Stimulated activated CD4-positive, alpha-beta T cell treated with anti-CD3 and anti-CD28 coated beads, Interleukin-12 subunit alpha, Interleukin-12 subunit beta, amount 100 ng/mL, for 24 hours (primary cell): ENCODE measurements at places on chromosomes 3 and 15.

- DNase-seq = no peak
Measured at GRCh38 chr15:90058308-90058707, 44.0 kb downstream of the IDH2 start.

DNA sequence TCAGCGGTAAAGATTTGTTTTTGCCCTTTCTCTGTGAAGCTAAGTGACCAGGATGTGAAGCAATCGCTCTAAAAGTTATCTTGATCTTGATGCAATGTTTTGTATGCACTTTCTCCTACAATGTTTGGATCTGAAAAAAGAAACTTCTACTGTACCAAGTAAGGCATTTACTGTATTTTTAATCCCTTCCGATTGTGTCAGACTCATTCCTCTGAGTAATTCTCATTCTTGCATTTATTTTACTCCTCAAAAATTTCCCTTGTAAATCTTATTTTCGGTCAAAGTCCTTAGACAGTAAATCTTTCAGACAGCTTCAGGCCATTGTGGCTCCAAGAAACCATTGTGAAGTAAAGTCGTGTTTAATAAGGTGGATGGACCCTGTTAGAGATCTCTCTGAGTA lies 141.9 kb downstream of the TP63 start:
- DNase-seq = no peak

DNA sequence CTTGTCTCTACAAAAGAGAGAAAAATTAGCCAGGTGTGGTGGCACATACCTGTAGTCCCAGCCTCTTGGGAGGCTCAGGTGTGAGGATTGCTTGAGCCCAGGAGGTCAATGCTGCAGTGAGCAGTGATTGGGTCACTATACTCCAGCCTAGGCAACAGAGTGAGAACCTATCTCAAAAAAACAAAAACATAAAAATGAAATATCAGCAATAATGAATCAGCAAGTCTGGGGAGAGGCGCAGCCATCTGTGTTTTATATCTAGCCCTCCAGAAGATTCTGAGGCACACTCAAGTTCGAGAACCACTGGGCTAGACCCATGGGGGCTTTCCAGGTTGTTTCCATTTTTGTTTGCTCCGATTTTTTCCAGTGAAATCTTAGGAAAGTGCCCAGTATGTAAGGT lies 88.1 kb upstream of the BCL6 start:
- DNase-seq = no peak

- no peak for DNase-seq
Measured at GRCh38 chr3:45387171-45387570, 1.2 kb upstream of the LARS2 start.

- DNase-seq = no peak
Measured at GRCh38 chr3:187750006-187750512, 4.8 kb upstream of the BCL6 start.

- no peak for DNase-seq
Measured at GRCh38 chr3:44056446-44057240, 185.0 kb upstream of the TOPAZ1 start.

- DNase-seq = peak; percentile 35
Measured at GRCh38 chr3:127544192-127544802, 46.2 kb downstream of the TPRA1 start.

GRCh38 chr3:197019021-197019420 lies 10.6 kb downstream of the MELTF start:
- DNase-seq = no peak

- DNase-seq = no peak
Measured at GRCh38 chr3:43670635-43671522, 19.9 kb upstream of the ABHD5 start.

- no peak for DNase-seq
Measured at GRCh38 chr3:71497971-71498444, 85.5 kb downstream of the FOXP1 start.

GRCh38 chr3:51904034-51904823 lies 1.1 kb upstream of the IQCF1 start:
- DNase-seq = no peak

- DNase-seq = no peak
Measured at GRCh38 chr15:57216288-57216687, 160.0 kb upstream of the CGNL1 start.

GRCh38 chr15:93703092-93703739 lies 528.1 kb upstream of the MCTP2 start:
- no peak for DNase-seq

GRCh38 chr15:31435261-31435911 lies 108.8 kb downstream of the KLF13 start:
- peak; percentile 59 for DNase-seq

DNA sequence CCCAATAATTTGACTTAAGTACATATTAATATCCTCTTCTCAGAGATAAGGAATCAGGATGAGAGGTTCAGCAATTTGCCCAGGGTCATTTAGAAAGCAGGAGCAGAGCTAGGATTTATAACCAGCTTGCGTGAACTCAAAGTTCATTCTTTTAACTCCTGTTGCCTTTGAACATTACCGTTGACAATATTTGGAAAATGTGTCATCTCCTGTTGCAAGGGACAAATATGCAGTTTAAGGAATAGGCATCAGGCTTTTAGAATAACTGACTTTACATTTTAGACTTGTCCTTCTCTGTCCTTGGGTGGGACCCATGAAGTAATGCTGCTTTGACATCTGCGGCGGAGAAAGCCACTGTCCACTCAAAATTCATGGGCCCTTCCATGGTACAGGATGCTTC lies 252.2 kb upstream of the RGMA start:
- DNase-seq = no peak
